Kidney epithelial cell (primary cell): ENCODE measurements at places on chromosomes 5 and 9.

DNA sequence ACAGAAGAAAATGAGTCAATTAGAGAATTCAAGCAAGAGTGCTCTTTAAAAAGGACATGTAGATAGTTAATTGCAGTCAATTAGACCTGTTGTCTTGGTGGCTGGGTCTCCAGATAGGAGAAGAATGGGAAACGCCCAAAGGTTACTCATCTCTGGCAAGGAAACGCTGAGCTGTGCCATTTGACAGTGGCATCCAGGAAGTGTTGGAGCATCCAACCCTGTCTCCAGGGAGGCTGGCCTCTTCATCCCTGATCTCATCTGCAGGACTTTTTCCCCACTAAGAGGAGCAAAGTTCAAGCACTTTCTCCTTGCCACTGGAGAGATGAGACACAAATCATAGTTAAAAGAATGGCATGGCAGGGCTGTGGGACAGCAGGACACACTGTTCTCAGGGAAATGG, 111.7 kb upstream of the MSX2 start:
- DNase-seq = no peak

GRCh38 chr9:36046923-36047322, 10.2 kb downstream of the RECK start:
- no peak for DNase-seq

DNA sequence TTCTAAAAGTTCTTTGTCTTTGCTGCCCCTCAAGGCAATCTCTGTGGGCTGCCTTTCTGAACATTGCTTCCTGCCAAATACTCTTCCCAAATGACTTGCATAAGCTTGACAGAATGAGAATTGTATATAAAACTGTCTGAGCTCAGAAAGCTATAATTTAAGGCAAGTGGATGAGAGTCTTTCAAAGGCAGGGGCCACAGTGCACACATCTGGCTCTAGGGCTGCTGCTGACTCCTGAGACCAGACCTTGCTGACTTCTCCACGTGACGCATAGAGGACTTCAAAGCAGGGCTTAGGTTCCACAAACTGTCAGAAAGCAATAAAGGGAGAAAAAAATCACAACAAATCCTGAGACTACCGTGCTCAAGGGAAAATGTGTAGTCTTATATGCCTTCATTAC, 79.4 kb upstream of the DIRAS2 start:
- no peak for DNase-seq

- DNase-seq = no peak
Observed at GRCh38 chr9:101274971-101275768, 109.6 kb downstream of the BAAT start.

- DNase-seq = no peak
Observed at GRCh38 chr5:68086857-68087256, 128.7 kb upstream of the PIK3R1 start.

DNA sequence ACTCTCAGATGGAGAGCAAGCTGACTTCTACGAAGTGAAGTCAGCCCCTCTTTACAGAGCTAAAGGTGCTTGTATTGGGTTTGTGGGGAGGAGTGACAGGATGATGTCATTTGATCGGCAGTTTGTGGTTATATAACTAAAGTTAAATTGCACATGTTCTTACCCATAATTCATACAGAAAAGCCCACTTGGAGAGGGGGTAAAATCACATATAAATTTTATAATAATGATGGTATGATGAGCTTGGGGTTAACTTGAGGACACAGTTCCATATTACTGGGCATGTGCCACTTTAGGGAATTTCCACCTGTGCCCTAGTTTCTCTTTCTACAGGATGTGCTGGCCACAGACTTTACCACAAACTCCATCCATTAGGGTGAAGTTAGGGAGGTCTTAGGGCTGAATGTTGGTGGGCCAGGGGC, 1178.6 kb upstream of the CDH9 start:
- DNase-seq = no peak

DNA sequence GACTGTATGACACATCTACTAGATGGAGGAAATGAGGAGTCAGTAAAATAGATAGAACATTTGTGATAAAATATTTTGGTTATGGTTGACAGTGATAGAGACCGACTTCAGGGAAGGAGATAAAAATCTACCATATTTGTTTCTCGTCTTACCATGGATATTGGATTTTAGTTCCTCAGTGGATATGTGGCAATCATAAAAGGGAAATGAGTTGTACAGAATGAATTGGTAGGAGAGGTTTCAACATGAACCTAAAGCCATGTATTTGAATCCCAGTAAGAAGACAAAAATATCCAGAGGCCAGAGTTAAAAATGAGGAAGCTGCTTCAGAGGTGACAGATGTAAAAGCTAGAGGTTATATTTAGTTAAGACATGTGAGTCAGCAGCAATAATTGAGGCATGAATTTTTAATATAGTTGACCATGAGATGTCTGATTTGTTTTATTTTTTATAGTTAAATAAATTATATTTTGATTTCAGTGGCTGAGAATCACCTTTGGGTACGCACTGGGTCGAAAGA, 480.4 kb upstream of the TUSC1 start:
- no peak for DNase-seq

- DNase-seq = peak; percentile 89
Observed at GRCh38 chr9:118961857-118962256, 407.4 kb downstream of the BRINP1 start.

GRCh38 chr5:157496864-157497263, 36.9 kb downstream of the NIPAL4 start:
- no peak for DNase-seq

GRCh38 chr5:37112383-37112991, 136.7 kb downstream of the CPLANE1 start:
- no peak for DNase-seq

DNA sequence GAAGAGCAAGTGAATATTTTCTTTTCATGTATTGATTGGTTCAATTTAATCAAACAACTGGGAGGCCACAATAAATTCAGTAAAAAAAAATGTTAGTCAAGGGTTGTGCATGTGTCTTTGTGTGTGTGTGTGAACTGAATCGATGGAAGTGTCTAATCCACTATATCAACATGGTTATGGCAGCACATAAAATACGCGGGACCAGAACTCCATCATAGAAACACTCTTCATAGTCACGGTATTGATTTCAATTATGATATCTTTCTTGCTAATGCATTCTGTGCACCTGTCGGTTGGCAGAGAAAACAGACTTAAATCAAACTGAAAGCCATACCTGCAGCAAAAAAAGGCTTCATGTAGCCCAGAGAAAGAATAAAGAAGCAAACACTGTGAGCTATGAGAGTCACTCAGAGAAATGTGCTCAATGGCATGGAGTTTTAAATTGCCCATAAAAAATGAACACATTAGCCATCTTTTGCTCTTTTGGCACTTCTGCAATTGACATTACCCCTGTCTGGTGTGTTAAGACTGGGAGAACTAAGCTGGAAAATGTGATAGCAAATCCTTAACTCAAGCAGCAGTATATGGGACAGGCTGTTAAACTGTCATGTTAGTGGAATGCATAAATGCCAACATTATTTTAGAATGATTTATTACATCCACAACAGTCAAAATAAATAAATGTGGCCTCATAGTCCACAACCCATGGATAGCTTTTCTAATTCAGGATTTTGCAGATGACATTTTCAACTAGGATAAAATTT, 642.4 kb upstream of the C9orf72 start:
- DNase-seq = no peak

GRCh38 chr9:132631280-132631679, 38.5 kb downstream of the DDX31 start:
- peak; percentile 65 for DNase-seq

DNA sequence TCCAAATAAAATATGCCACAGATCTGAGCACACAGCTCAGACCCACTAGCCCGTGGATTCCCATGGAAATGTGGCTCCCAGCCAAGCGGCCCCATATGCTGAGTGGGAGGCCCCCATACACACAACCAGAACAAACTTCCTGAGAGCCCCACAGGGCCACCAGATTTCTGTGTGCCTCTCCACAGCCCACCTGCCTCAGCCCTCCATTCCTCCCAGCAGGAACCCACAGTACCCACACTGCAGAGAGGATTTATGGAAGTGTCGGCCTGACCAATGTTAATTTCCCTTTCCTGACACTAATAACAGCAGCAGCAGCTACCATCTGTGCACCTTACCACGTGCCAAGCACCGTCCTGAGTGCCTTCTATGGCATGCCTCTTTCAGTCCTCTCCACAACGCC, 99.3 kb upstream of the SPOCK1 start:
- no peak for DNase-seq

- no peak for DNase-seq
Observed at GRCh38 chr5:3343211-3343610, 252.4 kb upstream of the IRX1 start.

DNA sequence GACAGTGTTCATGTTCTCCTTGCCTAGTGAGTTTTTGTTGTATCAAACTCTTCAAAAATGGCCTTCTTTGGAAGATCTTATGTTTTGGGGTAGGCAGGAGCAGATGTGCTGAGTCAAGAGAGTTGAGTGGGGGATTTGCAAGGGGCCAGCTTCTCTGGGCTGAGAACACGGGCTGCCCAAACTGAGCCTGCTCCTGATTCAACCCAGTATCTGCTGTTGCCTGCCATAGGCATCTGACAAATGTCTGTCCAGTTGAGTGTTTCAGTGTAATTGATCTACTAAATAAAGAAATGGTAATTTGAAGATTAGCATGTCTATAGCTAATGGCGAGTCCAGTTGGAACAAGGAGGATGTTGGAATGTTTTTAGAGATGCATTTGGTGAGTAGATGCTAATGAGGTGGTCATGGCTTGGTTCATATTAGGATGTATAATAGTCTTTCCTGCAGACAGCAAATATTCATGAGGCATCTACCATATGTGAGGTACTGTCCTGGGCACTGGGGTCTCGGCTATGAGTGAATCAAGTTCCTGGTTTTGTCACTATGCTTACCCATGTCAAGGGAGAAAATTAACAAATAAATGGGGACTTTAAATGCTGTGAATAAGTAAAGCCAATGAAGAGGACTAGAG, 119.5 kb downstream of the ADCY2 start:
- no peak for DNase-seq

DNA sequence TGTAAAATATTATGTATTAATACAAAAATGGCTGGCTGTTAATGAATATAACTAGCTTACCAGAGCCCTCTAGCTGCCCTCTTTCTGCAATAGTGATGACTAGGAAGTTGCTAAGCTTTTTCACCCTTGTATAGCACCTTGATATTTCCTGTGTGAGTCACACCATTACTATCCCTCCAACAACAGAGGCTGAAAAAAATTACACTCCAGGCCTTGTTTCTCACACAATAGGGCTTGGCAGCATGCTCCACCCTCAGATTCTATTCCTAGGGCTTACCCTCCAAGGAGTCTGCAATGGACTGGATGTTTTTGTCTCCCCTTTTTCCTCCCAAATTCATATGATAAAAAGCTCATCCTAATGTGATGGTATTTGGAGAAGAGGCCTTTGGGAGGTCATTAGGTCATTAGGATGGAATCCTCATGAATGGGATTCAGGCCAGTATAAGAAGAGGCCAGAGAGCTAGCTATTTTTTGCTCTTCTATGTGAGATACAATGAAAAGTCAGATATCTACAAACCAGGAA, 184.6 kb upstream of the MAP1B start:
- DNase-seq = peak; percentile 82

DNA sequence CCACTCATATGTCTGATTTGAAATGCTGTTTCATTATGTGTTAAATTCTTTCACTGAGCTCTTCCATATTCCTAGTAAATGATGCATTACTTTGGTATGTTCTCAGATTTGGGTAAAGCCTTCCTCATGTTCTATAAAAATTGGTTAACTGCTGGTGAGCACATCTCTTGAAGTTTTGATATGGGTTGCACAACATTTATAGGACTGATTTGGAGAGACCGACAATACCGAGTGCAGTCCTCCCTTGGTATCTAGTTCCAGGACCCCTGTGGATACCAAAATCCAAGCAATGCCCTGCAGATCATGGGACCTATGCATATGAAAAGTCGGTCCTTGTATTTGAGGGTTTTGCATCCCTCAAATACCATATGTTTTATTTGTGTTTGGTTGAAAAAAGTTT, 37.8 kb downstream of the WDR36 start:
- no peak for DNase-seq

DNA sequence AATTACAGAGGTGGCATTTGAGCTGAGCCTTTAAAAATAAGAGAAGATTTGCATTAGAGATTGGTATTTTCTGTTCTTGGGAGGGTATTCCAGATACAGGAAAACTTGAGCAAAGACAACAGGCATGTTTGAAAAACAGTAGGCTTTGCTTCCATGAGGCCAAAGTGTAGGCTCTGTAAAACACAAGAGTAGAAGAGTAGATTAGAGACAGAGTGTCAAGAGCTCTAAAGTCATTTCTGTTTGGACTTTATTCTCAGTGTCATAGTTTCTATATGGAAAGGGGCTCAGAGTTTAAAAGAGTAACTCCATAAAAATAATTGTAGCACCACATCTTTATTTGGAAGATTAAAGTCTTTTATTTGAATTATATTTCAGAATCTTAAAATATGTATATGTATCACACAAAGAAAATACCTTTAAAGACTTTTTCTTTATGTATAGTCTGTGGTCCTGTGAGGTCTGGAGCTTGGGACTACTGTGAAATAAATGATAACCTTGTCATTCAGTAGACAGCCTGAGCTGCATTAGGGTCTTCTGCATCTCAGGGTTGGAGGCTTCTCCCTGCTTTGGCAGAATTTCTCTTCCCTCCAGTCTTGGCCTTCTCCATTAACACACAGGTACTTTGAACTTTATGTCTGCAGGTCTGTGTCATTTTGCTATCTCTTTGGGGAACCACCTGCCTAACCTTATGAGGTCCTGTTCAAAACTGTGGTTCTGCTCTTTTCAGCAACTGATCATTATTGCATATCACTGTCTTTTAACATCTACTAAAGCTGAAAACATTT, 73.6 kb downstream of the ZSWIM6 start:
- DNase-seq = no peak

DNA sequence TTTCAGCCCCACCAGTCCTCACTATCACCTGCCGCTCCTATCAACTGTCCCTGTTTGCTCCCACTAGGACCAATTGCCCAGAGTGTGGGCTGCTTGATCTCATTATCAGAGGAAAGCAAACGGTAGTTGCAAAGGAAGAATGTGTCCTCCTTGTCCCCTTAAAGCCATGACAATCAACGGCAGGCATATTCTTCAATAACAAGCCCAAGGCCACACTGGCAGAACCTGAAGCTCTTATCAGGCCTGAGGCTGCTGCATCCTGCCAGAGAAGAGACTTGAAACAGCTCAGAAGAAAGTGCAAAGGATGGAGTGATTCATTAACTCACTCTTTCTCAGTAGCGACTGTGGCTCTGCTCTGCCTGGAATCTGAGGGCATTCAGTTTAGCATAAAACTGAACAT, 39.2 kb upstream of the MAN2A1 start:
- DNase-seq = no peak

- no peak for DNase-seq
Observed at GRCh38 chr5:138092301-138092700, 8.5 kb downstream of the WNT8A start.

DNA sequence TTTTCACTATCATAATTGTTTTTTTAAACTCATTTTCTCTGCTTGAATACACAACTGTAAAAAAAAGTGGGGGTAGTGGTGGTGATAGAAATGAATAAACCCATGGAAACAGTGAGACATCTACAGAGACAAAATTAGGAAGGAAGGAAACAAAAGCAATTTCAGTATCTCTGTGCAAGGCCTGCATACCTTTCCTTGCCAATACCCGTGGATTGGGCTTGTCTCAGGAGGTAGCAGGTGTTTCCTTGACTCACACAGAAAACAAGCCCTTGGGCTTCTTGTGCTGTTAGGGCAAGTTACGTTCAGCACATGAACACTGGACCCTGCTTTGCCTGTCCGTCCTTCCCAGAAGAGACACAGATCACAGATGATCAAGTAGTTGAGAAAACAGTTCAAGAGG, 372.2 kb downstream of the ZSWIM6 start:
- DNase-seq = no peak

GRCh38 chr5:167684251-167684650, 607.2 kb upstream of the WWC1 start:
- no peak for DNase-seq

- no peak for DNase-seq
Observed at GRCh38 chr5:168697034-168697720, 118.0 kb upstream of the PANK3 start.
